ENCODE measurements at places on chromosomes 13 and 19.

DNA sequence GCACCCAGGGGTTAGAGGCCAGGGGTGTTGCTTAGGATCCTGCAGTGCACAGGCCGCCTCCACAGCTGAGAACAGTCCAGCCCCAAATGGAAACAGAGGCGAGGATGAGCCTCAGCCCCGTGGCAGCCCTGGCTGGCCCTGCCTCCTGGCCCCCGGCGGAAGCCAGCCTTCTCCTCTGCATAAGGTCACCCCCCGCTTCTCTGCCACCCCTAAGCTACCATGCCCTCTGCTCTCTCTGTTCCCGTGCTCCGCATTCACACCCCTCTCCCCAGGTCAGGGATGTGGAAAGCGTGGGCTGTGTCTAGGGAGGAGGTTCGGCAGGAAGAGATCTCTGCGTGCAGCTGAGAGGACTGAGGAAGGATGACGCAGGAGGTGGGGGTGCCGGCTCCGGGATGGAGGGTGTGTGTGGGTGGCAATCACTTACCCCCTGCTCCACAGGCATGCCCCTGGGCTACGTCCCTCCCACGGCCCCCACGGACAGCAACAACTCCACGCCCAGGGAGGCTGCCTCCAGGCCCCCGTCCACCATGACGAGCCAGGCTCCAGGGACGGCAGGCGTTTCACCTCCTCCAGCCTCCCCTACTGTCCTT is 6.0 kb downstream of the SSC5D start:
- no peak for DNase-seq

GRCh38 chr13:42409075-42409474 is 137.1 kb downstream of the AKAP11 start:
- no peak for DNase-seq

GRCh38 chr13:45492538-45492937 is 27.8 kb downstream of the COG3 start:
- no peak for DNase-seq

- DNase-seq: no peak
Measured at GRCh38 chr13:48411147-48411794, 1.6 kb downstream of the LPAR6 start.

DNA sequence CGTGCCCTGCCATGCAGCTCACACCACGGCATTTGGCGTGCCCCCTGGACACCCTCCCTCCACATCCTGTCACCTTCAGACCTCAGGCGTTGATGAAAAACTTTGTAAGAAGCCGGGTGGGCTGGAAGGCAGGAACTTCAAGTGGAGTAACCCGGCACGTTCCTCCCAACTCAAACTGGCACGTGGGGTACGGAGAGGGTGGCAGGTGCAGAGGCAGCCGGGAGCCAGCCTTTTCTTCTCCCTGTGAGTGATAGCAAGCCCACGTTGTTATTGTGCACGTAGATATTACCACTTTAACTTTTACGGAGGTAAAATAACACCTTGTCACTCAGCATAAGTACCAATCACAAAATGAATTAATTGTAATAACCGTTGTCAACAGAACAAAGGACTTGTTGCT is 198.0 kb downstream of the ZNF536 start:
- DNase-seq: no peak

GRCh38 chr19:48582168-48582567 is 24.4 kb upstream of the SPACA4 start:
- DNase-seq: no peak

DNA sequence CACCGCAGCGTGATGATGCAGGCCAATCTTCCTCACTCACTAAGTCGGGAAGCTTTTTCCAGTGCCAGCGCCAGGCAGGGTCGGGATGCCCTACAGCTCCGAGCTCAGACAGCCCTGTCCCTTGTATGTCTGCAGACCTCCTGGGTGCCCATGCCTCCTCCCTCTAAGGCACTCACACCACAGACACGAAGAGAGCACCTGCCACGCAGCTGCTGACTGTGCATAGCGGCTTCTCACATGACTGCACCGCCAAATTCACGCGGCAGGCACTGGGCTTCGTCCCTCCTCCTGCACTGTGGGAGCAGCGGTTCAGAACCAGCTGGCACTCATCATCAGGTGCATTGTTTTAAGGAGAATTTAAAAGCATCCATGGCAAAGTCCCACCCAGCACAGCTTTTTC is 88.1 kb downstream of the SLC7A1 start:
- DNase-seq: no peak
